NCI-H2107 (cell line): ENCODE measurements at places on chromosomes 3 and 15.

GRCh38 chr3:40615110-40615915 lies 90.6 kb downstream of the ZNF621 start:
- DNase-seq = no peak

GRCh38 chr3:123521179-123521969 lies 63.5 kb downstream of the HACD2 start:
- DNase-seq = no peak

GRCh38 chr3:165984589-165984988 lies 147.4 kb upstream of the BCHE start:
- no peak for DNase-seq

DNA sequence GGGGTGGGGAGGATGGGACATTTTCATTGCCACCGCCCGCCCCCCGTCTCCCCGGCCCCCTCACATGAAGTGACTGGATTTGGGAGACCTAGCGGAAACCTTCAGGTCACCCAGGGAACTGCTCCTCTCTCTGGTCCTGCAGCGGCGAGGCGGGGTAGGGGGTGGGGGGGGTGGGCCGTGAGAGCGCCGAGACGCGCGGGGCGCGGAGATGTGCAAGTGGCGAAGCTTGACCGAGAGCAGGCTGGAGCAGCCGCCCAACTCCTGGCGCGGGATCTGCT lies 712 bp upstream of the MME start:
- no peak for DNase-seq

GRCh38 chr3:53846134-53846850 lies at the start of the genes CHDH and IL17RB:
CHDH (minus strand) TSS chr3:53846419; CDS start chr3:53824008, 22,411 bp downstream.
IL17RB (plus strand) TSS chr3:53846568; CDS start chr3:53846589, 21 bp downstream.
- DNase-seq = no peak

- DNase-seq = no peak
These were observed 1.4 kb downstream of the IGF1R start for GRCh38 chr15:98649472-98650416.

- no peak for DNase-seq
These were observed 61.3 kb downstream of the UBE2E2 start for GRCh38 chr3:23264413-23264812.

GRCh38 chr15:98174286-98174685 lies 213.8 kb downstream of the ARRDC4 start:
- no peak for DNase-seq

- no peak for DNase-seq
These were observed 19.1 kb upstream of the P2RY14 start for GRCh38 chr3:151297429-151297828.

GRCh38 chr3:112132975-112133448 lies at the start of gene GCSAM:
GCSAM (minus strand) TSS chr3:112133248; CDS start chr3:112133120, 128 bp downstream.
- no peak for DNase-seq

GRCh38 chr3:157051055-157051454 lies 108.9 kb downstream of the CCNL1 start:
- no peak for DNase-seq

DNA sequence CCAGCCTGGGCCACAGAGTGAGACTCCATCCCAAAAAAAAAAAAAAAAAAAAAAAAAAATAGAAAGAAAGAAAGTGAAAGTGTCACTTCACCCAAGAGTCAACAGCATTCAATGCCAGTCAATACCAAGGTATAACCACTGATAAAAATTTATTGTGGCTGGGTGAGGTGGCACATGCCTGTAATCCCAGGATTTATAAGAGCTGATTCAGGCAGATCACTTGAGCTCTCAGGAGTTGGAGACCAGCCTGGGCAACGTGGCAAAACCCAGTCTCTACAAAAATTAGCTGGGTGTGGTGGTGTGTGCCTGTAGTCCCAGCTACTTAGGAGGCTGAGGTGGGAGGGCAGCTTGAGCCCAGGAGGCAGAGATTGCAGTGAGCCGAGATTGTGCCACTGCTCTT lies 46.5 kb upstream of the PIK3CB start:
- no peak for DNase-seq
